ENCODE measurements at places on chromosomes 5 and 9. TPM values are rescaled to one million over a fixed set of nuclear protein-coding genes. Genes with fewer than 3 reads are reported as not detected.

GRCh38 chr9:96021551-96022444 lies 146.3 kb downstream of the ERCC6L2 start:
- no peak for DNase-seq

DNA sequence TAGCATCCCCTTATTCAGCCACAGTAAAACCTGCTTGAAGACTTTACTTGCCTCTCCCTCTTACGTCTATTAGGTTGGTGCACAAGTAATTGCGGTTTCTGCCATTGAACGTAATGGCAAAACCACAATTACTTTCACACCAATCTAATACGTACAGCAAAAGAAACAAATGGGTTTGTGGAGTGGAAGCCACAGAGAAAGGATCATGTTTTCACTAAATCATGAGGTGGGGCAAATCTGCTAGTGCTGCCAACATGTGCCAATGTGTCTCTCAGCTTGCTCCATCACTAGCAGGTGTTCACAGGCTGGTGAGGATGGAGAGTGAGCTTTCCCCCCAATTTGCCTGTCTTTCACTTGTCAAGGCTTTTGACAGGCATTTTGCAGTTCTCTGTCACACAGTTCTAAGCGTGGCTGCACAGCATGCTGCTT lies 15.9 kb downstream of the DMAC1 start:
- no peak for DNase-seq

The SPATA6L gene
- total RNA-seq = 5.5 TPM

DNA sequence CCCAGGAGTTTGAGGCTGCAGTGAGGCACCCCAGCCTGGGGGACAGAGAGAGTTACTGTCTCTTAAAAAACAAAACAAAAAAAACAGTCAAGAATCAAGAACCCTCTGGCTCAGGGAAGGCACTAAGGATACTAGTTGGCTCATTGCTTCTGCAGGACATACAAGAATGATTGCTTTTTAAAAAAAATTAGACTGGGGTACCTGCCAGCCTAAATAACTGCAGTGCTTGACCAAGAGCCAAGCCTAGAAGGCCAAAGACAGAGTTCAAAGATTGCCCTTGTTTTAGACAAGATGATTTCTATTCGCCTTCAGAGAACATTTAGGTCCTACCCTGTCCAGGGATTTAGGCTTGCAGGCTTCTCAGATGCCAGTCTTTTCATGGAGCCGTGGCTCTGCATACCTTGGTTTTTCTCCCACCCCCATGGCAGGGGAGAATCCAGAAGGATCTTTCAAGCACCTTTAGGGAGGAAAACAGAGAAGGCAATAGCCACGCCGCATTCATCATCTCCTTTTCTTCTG lies 93.7 kb upstream of the IL6ST start:
- DNase-seq = no peak

The IRGM gene
- 4.7 TPM for total RNA-seq

DNA sequence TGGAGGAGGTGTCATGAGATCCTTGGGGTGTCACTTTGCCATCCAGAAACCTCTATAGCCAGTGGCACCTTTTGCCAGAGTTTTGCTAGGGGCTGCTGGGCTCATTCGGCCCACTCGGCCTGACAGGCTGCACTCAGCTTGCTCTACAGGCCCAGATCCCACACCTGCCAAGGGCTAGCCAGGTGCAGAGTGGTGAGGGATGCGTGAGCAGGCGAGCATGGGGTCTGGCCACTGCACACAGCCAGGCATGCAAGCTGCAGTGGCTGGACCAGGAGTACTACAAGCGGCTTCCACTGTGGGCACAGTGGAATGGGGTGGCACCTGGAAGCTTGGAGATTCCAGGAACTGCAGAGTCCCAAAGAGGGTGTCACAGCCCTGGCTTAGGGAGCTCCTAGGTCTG lies 372.7 kb downstream of the CHSY3 start:
- DNase-seq = no peak

- peak; percentile 6 for DNase-seq
Measured at GRCh38 chr5:167877114-167877722, 414.2 kb upstream of the WWC1 start.

DNA sequence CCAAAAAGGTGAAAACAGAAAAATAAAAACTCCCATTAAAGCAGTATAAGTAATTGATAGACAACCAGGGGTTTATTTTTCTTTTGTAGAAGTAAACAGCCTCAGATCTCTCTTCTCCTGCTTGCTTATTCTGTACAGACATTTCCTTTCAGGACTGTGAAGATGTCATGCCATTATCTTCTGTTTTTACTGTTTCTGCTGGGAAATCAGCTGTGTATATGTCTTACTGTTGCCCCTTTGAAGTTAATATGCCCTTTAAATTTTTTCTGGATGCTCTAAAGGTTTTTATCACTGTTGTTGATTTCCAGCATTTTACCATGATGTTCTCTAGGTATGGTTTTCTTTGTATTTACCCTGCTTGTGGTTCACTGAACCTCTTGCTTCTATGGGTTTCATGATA lies 199.5 kb downstream of the NXNL2 start:
- no peak for DNase-seq

The OBP2B gene
- total RNA-seq = not detected

- DNase-seq = no peak
Measured at GRCh38 chr5:68182094-68182493, 33.5 kb upstream of the PIK3R1 start.

The NEUROG1 gene
- total RNA-seq = not detected
